ENCODE measurements at places on chromosomes 13 and 19.
A peak's percentile ranks its signal among the peaks of the same experiment; 100 is the strongest.

- no peak for DNase-seq
Measured at GRCh38 chr13:39559847-39560246, 43.1 kb downstream of the LHFPL6 start.

DNA sequence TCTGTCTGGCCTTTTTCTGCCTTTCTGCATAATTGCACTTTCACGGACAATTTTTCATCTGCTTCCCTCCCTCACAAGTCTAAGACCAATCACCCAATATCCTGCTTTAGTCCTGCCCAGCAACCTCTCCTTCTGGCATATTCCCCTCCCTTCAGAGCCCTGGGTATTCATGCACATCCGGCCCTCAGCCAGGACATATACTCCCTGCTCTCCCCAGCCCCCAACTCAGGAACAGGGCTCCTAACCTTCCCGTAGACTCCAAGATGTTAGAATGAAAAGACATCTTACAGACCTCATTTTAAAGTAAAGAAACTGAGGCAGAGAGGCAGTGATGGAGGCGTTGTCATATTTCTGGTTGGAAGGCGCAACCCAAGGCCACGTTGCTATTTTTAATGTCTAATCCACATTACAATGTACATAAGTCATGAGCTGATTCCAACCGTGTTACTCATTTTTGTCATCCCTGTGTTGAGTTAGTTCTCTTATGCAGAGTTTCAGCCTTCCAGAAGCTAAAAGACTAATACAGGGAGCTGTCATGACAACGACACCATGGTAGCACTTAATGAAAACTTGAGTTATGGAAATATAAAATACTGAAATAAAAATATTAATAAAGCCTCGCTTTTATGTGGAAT is 209.2 kb downstream of the TSHZ3 start:
- no peak for DNase-seq

GRCh38 chr19:17794731-17795494 is at the start of gene B3GNT3:
TSS of gene B3GNT3 (plus strand) at chr19:17795138. CDS start at chr19:17807808, 12,670 bp downstream.
- DNase-seq = peak; percentile 11

DNA sequence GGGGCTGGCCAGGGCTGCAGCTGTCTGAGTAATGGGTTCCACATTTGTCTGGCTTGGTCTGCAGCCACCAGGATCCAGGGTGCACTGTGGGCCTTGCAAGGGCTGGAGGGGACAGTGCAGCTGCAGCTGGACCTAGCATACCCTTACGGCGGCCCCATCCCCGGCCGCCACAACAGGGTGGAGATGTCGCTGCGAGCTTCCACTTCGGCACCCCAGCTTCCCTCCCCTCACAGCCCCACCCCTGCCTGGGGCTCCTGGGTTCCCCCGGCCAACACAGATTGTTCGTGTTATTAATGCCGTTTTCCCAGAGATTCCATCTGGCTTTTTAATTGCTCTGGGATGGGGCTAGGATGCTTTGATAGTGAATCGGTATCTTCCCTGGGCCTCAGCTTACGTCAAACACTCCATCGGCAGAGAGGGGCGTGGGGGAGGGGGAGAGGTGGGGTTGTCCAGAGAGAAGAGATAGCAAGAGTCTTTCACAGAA is 5.8 kb downstream of the CEBPA start:
- DNase-seq = no peak

GRCh38 chr19:32829345-32829896 is 40.1 kb downstream of the SLC7A9 start:
- no peak for DNase-seq

DNA sequence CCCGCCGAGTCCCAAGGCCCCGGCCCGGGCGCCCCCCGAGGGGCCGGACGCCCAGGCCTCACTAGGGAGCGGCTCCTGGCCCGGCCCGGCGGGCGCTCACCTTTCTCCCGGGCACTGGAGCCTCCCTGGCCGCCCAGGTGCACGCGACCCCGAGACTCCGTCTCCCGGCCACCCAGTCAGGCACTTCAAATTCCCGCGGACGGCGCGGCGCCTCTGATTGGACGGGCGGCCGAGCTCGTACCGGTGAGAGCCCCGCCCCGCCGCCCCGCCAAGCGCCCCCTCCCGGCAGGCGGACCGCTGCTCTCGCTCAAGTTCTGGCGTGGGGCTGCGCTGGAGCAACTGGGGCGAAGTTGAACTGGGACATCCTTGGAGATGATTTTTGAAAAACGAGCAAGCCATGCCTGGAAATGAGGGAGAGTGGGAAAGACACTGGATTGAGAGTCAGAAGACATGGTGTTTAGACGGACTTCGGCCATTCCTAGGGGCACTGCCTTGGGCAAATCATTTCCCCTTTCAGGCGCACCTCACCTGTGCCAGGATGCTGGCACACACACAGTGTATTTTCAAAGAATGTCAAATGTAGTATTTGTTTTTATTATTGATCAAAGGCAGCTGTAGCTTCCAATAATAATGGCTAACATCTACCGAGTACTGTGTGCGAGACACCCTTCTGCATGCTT is 485.3 kb downstream of the UQCRFS1 start:
- no peak for DNase-seq

DNA sequence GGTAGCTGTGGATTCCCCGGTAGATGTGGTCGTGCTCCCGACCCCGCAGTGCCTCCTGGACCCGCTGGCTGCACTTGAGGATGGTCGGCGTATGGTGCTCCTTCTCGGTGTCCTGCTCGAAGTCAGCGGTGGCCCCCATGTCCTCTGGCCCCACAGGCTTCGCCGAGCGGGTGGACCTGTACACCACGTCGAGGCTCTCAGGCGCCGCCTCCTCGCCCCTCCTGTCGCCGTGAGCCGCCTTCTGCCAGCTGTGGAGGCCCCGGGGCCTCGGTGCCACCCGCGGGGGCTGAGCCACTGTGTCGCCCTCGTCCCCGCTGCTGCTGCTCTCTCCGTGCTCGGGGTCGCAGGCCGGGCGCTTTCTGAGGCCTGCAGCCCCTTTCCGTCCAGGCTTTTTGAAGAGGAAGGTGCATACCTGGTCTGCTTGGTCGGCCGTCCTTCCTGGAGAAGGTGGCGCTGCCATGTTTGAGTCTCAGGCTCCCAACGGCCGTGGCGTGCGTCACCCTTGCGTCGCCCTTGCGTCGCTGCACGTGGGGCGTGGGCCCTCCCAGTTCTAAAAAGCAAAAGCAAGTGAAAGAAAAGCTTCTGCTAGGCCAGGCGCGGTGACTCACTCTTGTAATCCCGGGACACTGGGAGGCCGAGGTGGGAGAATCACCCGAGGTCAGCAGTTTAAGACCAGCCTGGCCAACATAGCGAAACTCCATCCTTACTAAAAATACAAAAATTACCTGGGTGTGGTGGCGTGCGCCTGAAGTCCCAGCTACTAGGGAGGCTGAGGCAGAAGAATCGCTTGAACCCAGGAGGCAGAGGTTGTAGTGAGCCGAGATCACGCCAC is at the start of gene RNF113B:
Gene RNF113B, minus strand, starts transcription at position 493 of the 832 bp plus-strand sequence. Its CDS starts 33 bp downstream, at position 460.
- DNase-seq = no peak

- no peak for DNase-seq
Measured at GRCh38 chr13:76983676-76984075, 8.2 kb upstream of the CLN5 start.

GRCh38 chr19:47350630-47351029 is 1.5 kb downstream of the DHX34 start:
- DNase-seq = no peak

- no peak for DNase-seq
Measured at GRCh38 chr19:7258041-7258839, 36.0 kb downstream of the INSR start.

- no peak for DNase-seq
Measured at GRCh38 chr19:46841458-46842083, 9.1 kb downstream of the AP2S1 start.

DNA sequence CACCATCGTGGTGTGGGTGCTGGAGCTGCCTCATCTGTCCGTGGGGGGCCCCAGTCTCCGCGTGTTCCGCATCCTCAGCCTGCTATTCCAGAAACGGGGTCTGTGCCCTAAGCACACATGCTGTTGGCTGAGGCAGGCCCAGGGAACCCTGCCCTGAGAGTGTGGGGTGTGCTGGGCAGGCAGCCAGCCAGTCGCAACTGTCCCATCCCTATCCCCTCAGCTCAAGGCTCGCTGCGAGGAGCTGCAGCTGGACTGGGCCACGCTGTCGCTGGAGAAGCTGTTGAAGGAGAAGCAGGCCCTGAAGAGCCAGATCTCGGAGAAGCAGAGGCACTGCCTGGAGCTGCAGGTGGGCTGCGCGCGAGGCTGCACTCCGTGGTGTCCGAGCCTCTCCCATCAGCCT is 21.9 kb downstream of the PLEKHJ1 start:
- no peak for DNase-seq

DNA sequence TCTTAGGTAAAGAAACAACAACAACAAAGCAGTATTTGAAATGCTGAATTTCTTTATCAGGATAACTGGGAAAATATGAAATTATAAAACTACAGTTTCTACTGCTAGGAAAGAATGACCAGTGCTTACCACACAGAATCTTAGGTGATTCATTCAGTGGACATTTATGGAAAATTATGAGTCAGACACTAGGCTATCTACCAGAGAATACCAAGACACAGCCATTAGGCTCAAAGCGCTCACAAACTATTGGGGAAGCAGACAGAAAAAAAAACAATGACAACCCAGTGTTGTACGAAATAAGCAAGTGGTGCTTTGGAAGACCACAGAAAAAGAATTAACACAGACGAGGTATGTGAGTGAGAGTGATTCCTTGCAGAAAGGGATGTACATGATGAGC is 1019.5 kb downstream of the PCDH9 start:
- DNase-seq = no peak

- no peak for DNase-seq
Measured at GRCh38 chr13:112885782-112886268, 83.2 kb upstream of the MCF2L start.

DNA sequence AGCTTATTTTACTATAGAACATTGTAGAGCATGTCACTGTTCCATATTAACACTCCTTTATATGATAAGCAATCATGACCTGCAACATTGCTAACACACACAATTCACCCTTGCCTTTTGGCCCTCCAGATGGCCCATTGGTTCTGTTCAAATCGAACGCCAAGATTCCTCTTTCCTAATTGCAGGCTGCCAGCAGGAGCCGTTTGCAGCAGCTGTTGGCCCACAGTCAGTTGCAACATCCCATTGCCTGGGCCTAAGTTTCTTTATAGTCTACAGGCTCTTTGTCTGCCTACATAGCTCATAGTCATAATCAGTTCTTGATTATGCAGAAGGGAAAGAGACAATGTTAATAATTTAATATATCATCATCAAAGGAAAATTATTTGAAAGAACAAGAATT is 37.6 kb downstream of the KCTD12 start:
- DNase-seq = no peak

GRCh38 chr13:46751811-46752635 is 44.9 kb downstream of the ESD start:
- DNase-seq = peak; percentile 22

DNA sequence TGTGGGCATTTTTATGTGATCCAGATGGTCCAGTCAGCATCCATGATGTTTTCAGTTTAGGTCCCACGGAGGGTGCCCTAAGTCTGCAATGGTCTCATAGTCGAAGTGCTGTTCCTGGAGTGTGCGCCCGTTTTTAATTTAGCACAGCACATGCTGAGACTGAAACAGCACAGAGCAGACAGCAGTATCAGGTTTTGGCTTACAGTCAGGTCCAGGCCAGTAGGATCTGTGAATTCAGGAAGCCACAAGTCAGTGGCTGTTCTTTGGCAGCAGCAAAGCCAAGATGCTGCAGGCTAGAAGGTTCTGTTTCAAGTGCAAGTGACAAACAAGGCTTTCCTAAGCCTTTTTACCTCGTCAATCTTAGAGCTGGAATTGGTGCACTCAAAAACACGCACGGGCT is 18.3 kb downstream of the FBXO27 start:
- DNase-seq = no peak

GRCh38 chr19:54464630-54465425 is 1.2 kb upstream of the LENG9 start:
- DNase-seq = peak; percentile 46

GRCh38 chr19:33627526-33627925 is 5.8 kb downstream of the CHST8 start:
- DNase-seq = no peak

GRCh38 chr13:40031031-40031430 is 375.6 kb downstream of the COG6 start:
- no peak for DNase-seq

- no peak for DNase-seq
Measured at GRCh38 chr13:27634231-27634630, 12.5 kb downstream of the POLR1D start.

- DNase-seq = peak; percentile 79
Measured at GRCh38 chr13:91398413-91399188, at the start of gene GPC5. TSS of gene GPC5 (plus strand) at chr13:91398621.

- no peak for DNase-seq
Measured at GRCh38 chr19:6343462-6343861, 10.1 kb upstream of the ACER1 start.

DNA sequence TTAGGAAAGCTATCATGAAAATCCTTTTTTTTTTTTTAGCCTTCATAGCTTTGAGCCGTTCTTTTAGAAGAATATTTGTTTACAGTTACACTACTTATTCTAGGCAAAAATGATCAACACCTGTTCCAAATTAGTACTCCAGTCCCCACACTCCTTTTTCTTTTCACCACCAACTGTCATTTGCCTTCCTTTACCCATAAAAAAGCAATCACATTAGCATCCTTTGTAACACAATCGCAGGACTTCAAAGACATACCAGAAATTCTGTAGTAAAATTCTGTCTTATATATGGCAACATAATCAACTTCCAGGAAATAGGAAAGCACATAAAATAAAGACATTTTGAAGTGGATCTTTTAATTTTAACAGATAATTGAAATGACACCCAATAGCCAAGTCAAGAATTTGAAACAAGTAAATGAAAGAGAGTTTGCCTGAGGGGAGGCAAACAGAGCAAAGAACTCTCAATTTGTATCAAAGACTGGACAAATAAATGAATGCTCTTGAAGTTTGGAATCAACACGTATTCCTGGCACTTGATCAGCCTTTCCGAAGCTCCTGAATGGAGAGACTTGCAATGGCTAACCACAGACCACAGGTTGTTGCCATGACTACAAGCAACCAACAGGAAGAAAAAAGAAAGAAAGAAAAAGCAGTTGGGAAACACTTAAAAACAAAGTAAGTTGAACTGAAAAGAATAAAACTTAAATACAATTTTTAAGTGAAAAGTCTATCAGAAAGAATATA is 206.8 kb downstream of the PCDH9 start:
- no peak for DNase-seq

DNA sequence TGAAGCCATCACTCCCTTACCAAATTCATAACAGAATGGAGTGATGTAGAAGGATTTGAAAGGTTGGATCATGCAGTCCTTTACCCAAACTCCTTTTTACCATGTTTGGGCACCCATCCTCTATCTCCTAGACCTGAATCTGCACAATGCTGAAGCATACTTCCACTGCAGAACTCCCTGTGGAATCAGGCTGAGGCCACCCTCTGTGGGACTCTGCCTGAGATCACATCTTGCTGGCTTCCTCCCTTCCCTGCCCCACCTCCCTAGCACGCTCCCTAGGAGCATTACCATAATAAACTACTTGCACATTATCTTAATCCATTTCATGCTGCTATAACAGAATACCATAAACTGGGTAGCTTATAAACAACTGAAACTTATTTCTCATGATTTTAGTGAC is 68.4 kb upstream of the VSTM2B start:
- DNase-seq = no peak

GRCh38 chr19:19257137-19257536 is 16.0 kb downstream of the TM6SF2 start:
- DNase-seq = no peak

- DNase-seq = no peak
Measured at GRCh38 chr13:110014719-110015118, 228.3 kb upstream of the IRS2 start.
